ENCODE measurements at places on chromosomes 3 and 15.

- no peak for DNase-seq
Measured at GRCh38 chr3:126151562-126152302, 28.7 kb downstream of the ALDH1L1 start.

GRCh38 chr3:150970665-150971324 lies 1.7 kb downstream of the CLRN1 start:
- no peak for DNase-seq

GRCh38 chr3:183265157-183265642 lies 12.1 kb downstream of the B3GNT5 start:
- no peak for DNase-seq

DNA sequence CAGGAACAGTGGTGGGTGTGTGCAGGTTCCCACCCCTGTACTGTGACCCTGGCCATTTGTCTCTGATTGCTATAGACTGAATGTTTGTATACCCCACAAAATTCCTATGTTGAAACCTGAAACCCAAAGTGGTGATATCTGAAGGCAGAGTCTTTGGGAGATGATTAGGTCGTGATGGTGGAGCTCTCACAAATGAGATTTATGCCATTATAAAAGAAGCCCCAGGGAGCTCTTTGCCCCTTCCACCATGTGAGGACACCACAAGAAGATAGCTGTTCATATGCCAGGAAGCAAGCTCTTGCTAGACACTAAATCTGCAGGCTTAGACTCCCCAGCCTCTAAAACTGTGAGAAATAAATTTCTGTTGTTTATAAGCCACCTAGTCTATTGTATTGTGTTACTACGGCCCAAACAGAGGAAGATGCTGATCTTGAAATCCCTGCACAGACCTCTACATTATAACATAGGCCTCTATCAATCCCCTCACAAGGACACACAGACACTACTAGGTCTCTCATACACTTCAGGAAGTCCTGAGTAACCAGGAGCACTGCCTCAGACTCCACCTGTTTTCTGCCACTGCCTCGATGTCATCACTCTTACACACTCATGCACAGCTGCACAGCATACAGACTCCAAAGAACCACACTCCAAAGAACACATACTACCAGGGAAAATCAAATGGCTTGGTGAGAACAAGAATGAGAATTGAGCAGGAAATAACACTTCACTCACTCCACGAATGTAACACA lies 14.7 kb downstream of the IGSF11 start:
- no peak for DNase-seq

DNA sequence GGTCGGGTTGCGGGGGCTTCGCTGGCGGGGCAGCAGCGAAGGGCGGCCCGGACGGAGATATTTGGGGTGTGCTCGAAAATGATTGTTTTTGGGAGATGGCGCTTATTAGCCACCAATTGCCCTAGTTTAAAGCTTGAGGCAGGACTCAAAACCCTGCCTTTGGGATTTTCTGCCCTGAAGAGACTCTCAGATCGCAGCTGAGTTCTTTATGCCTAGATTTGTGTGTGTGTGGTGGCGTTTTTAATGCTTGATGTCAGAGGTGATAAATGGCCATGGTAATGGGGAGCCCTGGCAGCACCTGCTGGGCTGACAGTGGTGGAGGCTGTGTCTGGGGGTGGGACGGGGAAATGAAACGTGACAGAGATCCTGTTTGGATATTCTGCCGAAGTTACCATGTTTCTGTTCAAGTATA lies 604 bp downstream of the KCTD6 start:
- no peak for DNase-seq

DNA sequence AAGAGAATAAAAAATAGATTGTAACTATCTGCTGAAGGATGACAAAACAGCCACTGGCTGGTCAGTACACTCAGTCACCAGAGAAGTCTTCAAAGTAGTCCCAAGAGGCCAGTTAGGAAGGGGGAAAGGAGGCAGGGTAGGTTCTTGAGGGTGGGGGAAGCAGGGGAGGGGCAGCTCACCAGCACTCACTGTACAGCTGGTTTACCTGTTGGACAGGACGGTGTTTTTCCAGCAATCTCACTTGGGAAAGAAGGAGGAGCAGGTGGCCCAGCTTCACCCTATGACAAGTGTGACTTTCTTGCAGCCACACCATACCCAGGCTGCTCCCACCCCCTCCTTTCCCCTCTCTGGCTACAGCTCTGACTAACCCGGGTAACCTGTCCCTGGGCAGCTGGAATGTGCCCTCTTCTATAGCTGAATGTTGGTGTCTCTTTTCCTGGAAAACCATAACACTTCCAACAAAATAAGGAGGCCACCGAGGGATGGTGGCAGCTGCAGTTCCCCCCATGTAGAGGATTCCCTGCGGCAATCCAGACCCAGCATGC lies 203.4 kb upstream of the NSMCE3 start:
- DNase-seq, result no peak

GRCh38 chr3:195904368-195904767 lies 4.0 kb downstream of the TNK2 start:
- no peak for DNase-seq

- no peak for DNase-seq
Measured at GRCh38 chr15:90681480-90681879, 35.7 kb upstream of the BLM start.

GRCh38 chr3:26256224-26256623 lies 366.3 kb upstream of the LRRC3B start:
- DNase-seq, result no peak

- DNase-seq, result no peak
Measured at GRCh38 chr3:21331857-21332256, 419.2 kb downstream of the ZNF385D start.

- no peak for DNase-seq
Measured at GRCh38 chr3:5195605-5196004, 8.1 kb downstream of the EDEM1 start.

- no peak for DNase-seq
Measured at GRCh38 chr15:39549912-39550311, 31.0 kb upstream of the THBS1 start.

DNA sequence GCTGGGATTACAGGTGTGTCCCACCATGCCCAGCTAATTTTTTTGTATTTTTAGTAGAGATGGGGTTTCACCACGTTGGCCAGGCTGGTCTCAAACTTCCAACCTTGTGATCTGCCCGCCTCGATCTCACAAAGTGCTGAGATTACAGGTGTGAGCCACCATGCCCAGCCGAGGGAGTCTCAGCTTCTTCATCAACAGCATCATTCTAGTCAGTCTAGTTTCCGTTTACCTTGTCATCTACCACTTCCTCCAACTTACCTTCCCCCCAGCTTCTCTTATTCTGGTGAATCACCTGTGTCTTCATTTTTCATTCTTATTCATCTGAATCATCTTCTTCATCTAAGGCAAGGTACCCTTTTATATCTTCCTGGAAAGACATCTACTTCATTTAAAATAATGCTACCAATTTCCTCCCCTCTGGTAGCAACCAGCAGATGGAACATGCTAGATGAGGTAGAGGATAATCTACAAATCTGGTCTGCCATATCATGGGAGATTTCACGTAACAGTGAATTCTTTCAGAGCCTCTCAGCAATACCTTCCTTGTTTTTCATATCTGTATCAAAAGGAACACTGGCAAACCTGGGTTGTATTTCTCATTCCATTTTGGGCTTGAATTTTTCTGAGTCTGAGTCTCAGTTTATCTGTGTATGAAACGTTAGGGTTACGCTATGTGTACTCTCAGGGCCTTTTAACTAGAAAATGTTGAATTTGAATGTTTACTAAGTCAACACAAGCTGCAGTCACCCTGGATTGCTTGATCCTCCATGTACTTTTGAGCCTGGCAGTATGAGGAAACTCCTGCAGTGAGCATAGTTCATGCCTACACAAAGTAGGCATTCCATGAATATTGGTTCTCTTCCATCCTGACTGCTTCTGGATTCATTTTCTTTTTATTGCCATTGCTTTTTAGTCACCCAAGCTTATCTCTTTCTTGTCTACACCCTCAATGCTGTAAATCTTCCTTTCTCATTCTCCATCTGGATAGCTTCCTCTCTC lies 16.8 kb downstream of the LPP start:
- no peak for DNase-seq

- DNase-seq, result no peak
Measured at GRCh38 chr3:14847613-14848541, 29.1 kb downstream of the FGD5 start.

- no peak for DNase-seq
Measured at GRCh38 chr3:187931770-187932278, 186.6 kb upstream of the BCL6 start.

DNA sequence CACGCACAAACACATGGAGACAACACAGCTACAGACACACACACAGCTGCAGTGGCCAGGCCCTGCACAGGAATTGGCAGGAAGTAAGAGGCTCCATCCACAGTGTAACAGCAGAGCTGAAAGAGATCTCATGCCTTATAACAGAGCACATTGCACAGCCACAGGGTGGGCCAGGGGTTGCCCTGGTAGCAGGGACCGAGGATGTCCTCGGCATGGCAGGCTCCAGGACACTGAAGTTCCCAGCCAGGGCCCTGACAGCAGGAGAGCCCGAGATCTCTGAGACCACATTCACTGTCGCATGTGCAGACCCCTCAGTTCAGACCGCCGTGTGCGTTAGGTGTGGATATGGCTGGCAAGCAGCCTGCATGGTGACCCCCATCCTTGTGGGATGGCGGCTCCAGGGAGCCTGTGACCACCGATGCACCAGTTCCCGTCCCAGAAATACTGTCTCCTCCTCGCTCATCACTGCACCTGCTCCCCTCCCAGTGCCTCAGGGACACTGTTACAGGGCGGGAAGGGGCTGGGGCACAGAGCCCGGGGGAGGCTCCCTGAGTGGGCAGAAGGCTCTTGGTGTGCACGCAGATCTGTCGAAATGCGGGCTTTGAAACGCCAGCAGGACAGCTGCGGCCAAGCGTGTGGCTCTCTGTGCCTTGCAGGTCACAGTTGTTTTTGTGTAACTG lies 1.5 kb upstream of the OCA2 start:
- no peak for DNase-seq

DNA sequence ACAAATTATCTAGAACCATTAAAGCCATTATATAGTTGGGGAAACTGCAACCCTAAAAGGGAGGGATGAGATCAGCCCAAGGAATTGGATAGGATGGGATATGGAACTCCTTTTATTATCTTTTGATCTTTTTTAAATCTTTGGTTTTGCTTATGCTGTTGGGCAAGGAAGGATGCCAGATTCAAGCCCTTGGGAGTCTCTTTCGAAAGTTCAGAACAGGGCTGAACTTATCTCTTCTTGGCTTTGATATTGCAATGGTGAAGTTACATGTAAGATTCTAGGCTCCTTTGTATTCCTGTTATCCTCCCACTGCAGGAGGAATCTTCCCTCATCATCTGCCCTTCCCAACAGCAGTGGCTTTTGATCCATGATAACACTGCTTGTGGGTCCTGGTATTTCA lies 10.0 kb upstream of the SLC22A13 start:
- DNase-seq, result no peak

- DNase-seq, result no peak
Measured at GRCh38 chr3:149317072-149317471, 16.4 kb downstream of the TM4SF18 start.

DNA sequence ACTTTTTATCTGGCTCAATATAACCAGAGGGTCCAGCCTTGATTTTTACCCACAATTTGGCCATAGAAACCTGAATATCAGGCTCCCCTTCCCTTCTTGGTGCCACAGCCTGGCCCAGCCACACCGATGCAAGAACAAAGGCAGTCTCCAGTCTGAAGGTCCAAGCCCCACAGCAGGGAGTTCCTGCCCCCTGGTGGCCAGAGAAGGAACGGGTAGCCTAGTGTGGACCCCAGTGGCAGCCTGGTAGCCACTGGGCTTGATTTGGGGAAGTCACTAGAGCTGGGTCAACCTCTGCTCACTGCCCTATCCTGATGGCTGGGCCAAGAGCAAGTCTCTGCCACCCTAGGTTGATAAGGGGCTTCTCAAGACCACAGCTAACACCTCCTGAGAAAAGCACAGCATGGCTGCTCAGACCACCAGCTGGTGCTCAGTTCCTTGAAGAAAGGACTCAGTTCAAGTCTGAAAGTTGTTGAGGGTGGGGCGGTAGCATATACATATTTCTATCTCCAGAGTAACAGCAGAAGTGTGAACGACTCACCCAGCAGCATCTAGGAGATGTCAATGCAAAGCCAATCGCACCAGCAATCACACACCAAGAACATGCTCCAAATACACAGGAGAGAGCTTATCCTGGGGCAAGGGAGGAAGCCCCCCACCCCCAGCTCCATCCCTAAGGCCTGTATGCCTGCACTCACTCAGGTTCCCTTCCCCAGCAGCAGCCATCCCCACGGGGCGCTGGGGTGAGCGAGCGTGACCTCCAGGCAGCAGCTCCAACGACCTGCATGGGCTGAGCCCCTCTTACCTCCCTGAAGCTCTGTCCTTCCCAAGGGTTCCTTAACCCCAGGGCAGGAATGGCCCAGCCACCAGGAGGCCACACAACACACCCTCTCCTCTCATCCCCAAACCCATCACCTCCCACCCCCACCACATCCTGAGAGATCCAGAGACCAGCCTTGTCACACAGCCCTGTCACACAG lies 7.6 kb downstream of the PFKFB4 start:
- DNase-seq, result no peak

All from NCI-H2171 (cell line).